ENCODE measurements at places on chromosomes 2 and 18. TPM values are rescaled to one million over a fixed set of nuclear protein-coding genes. Genes with fewer than 3 reads are reported as not detected.

- H3K27ac ChIP-seq: no peak overlapping the region
- H3K4me3 ChIP-seq: no peak overlapping the region
- DNase-seq: no peak
- no peaks in the 10 kb centered on the region for H3K36me3 ChIP-seq
These were observed 4.2 kb upstream of the WDFY1 start for GRCh38 chr2:223949241-223949840.

DNA sequence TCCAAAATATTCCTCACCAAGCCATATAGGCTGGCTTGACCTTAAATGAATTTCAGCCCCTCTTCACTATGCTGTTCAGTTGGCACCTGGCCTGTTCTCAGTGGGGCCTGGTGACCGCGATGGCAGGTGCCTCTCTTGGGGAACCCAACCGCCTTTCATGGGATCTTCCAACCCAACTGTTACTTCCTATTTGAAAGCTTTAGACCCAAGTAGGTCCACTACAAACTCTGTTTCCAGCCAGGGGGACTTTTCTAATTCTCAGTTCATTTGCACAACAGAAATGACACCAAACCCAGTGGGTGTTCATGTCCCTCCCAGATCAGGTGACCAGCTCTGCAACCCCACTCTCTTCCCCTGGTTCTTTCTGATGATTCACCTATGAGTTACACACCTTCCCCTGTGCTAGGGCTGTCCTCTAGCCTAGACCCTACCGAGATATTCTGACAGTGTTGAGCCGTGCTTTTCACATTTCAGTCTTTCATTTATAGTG lies 35.6 kb upstream of the NDUFV2 start:
- no peaks in the 10 kb centered on the region for H3K27me3 ChIP-seq
- no peak overlapping the region for H3K27ac ChIP-seq
- H3K4me1 ChIP-seq: no peaks in the 10 kb centered on the region
- H3K4me3 ChIP-seq: no peak overlapping the region
- DNase-seq: no peak
- H3K36me3 ChIP-seq: no peaks in the 10 kb centered on the region

The PLEKHH2 gene
- total RNA-seq: 38.0 TPM

- H3K4me3 ChIP-seq: no peak overlapping the region
- no peak for DNase-seq
- H3K4me1 ChIP-seq: no peaks in the 10 kb centered on the region
These were observed 19.6 kb upstream of the WDR75 start for GRCh38 chr2:189421644-189422043.

The G6PC2 gene
- 0.23 TPM for total RNA-seq

DNA sequence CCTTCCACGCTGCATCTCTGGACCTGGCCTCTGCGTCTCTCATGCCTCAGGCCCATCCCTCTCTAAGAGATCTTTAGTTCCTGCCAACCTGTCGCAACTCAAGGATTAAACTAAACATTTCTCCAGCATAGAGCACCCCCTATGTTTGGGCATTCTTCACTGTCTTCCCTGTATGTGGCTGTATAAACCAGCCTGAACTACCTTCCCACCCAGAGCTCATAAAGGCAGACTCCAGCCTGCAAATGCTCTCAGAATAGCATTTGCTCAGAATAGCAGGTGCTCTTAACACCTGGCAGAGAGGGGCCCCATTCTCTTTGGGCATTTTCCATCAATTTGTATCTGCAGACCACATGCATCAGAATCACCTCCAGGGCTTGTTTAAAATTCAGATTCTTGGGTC lies 83.4 kb downstream of the EHD3 start:
- no peak overlapping the region for H3K27ac ChIP-seq
- H3K4me1 ChIP-seq: no peaks in the 10 kb centered on the region
- no peaks in the 10 kb centered on the region for H3K36me3 ChIP-seq
- DNase-seq: no peak
- H3K27me3 ChIP-seq: no peaks in the 10 kb centered on the region

DNA sequence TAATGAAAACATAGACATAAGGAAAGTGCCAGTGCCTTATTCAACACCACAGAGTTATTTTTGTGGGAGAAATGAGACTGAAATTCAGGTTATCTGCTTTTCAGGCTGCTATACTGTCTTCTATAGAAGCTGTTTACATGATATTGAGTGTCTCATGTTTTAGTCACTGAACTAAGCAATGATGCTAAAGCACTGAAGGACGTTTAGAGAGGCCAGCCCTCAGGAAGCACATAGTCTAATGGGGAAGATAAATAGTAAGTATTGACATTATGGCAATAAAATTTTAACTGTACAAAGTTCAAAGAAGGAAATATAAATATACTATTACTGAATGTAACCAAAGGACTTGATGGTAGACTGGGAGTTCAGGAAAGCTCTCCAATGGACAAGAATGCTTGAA lies 186.4 kb upstream of the ZC3H15 start:
- no peaks in the 10 kb centered on the region for H3K4me1 ChIP-seq
- H3K4me3 ChIP-seq: no peak overlapping the region
- no peaks in the 10 kb centered on the region for H3K27me3 ChIP-seq
- H3K36me3 ChIP-seq: no peaks in the 10 kb centered on the region

Measured in aorta (tissue), 5 donors.